ENCODE measurements at places on chromosomes 11 and 22. TPM values are rescaled to one million over a fixed set of nuclear protein-coding genes. Genes with fewer than 3 reads are reported as not detected.

The ZBTB16 gene
- total RNA-seq: 13.6 TPM

The PHOX2A gene
- not detected for total RNA-seq

The TRPM5 gene
- not detected for total RNA-seq

The YPEL4 gene
- total RNA-seq: 0.45 TPM

The OR4D5 gene
- not detected for total RNA-seq

The ENDOD1 gene
- 20.1 TPM for total RNA-seq

The BBOX1 gene
- not detected for total RNA-seq

The C11orf21 gene
- total RNA-seq: not detected
